ENCODE measurements at places on chromosomes 3 and 15. TPM values are rescaled to one million over a fixed set of nuclear protein-coding genes. Genes with fewer than 3 reads are reported as not detected.

Gene CCR5
- 1.5 TPM for polyA plus RNA-seq

Gene LSM3
- 18.4 TPM for polyA plus RNA-seq

Gene MRPS25
- 62.4 TPM for polyA plus RNA-seq

Gene SLC38A3
- 2.4 TPM for polyA plus RNA-seq

- DNase-seq = peak; percentile 37
Measured at GRCh38 chr3:133763797-133764683, 17.8 kb downstream of the TF start.

- no peak for DNase-seq
Measured at GRCh38 chr15:64099379-64099778, 3.6 kb downstream of the SNX1 start.

- no peak for DNase-seq
Measured at GRCh38 chr3:21372316-21372715, 378.7 kb downstream of the ZNF385D start.

GRCh38 chr15:42365921-42366550 is 6.7 kb downstream of the CAPN3 start:
- no peak for DNase-seq

GRCh38 chr3:51585197-51585596 is 46.7 kb downstream of the RAD54L2 start:
- no peak for DNase-seq

GRCh38 chr3:185924375-185924774 is 13.4 kb downstream of the TRA2B start:
- no peak for DNase-seq

DNA sequence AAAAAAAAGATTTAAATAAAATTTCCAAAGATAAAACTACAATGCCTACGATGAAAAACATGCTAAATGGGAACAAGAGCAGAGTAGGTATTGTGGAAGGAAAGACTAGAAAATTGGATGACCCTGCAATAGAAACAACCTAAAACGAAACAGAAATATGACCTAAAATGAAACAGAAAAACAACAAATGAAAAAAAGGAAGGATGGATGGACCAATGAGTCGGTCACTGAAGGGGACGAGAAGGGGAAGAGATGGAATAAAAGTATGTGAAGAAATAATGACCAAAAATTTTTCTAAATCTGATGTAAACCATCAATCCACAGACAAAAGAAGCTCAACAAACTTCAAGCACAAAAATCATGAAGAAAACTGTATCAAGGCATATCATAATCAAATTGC is 44.8 kb downstream of the TBC1D2B start:
- DNase-seq = no peak
